CD4-positive, alpha-beta T cell treated with Interleukin-15 for 1 hour (primary cell): ENCODE measurements at places on chromosomes 1 and 21.
A peak's percentile ranks its signal among the peaks of the same experiment; 100 is the strongest.

GRCh38 chr1:224733027-224733911 is 117.2 kb downstream of the CNIH3 start:
- no peak for DNase-seq

- DNase-seq = no peak
These were observed 48.8 kb downstream of the WARS2 start for GRCh38 chr1:119091618-119092017.

- DNase-seq = no peak
These were observed 15.8 kb downstream of the SCYL3 start for GRCh38 chr1:169877800-169878491.

DNA sequence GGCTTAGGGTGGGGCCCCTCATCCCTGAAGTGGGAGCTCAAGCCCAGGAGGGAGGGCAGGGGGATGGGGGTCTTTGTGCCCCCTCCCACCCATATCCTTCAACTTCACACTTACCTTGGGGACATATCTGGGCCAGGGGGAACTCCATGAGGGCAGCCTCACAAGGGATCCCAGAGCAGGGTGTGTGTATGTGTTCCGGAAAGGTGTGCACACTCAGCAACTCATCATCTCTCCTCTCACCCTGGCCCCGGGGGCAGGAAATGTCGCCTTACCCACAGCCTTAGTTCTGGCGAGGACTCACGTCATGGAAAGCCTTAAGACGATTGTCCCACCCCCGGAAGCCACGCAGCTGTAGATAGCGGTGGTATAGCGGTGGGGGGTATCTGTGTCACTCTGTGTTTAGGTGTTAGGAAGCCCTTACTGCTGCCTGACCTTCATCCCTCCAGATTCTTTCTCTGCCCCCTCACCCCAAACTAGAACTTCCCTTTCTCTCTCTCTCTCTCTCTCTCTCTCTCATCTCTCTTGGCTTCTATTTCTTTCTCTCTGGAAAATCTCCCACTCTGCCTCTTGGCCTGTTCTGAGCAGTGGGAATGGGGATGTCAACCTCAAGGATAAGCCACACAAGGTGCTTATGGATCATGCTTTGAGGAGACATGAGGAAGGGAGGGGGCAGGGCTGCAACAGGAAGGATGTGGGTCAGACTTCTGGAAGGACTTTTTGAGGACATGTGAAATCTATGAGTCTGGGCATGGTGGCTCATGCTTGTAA is at the start of gene SH2D2A:
Gene SH2D2A, minus strand, starts transcription at position 288 of the 768 bp plus-strand sequence. Its CDS starts 140 bp downstream, at position 148.
- peak; percentile 96 for DNase-seq

GRCh38 chr1:228410671-228411070 is 4.0 kb upstream of the TRIM11 start:
- no peak for DNase-seq

- DNase-seq = peak; percentile 47
These were observed 26.9 kb upstream of the LRRC3 start for GRCh38 chr21:44428281-44428960.

DNA sequence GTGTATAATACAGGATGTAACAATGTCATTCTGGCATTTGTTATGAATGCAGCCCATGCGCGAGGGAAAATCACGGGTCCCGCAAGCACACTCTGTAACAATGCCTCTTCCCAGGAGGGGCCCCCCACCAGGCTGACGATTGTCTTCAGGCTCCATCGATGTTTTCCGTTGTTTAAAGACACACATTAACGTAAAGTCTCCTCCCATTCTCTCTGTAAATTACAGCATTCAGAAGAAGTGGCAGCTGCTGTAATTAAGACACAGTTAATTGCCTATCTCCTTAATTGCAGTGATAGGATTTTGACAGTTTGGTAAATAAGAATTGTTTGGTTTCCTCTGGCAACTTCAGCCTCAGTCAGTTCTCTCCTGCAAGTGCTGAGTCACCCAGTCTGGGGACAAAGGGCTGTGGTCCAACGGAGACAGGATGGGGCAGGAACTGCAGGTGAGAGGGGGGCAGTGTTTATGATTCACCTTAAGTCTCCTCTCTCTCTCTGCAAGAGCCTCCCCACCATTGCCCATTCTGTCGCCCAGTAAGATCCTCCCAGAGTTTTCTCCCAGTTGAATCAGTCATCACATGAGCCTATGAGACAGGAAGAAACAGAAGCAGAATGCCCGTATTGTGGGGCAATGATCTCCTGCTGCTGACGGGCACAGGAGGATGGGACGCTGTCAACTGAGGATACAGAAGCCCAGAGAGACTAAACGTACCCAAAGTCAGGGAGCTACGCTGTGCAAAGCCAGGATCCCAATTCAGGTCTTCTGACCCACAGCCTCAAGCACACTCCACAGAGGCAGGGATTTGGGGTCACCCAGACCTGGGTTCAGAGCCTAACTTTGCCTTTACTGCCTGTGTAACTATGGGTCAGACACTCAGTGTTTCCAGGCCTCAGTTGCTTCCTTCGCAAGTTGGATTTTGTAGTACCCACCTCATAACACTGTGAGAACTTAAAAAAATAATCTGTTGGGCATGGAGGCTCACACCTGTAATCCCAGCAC is 110.0 kb downstream of the ADSS2 start:
- DNase-seq = peak; percentile 41

DNA sequence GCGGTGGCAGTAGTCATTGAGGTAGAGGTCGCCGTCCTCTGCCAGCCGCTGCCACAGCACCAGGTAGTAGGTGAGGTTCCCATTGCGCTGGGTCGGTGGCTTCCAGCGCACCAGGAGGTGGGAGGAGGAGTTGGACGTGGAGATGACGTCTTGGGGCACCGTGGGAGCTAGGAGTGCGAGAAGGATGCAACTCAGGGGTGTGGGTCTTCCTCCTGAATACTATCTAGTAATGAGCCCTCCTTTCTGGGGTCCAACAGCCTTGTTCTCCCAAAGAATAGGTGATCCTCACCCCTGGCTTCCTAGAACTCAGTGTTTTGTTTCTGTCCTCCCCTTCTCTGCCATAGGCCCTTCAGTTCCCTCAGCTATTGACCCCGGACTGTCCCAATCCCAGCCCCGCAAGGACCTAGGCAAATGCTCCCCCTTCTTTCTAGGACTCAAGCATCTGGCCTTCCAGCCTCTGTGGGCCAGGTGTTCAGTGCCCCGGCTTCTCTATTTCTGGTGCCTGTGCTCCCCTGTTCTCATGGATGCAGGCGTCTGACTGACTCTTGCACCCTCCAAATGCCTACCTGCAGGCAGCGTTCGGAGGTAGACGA is 12.9 kb downstream of the INSRR start:
- DNase-seq = no peak

GRCh38 chr1:72394457-72394856 is 112.1 kb upstream of the NEGR1 start:
- DNase-seq = no peak

- no peak for DNase-seq
These were observed 397.2 kb downstream of the NEGR1 start for GRCh38 chr1:71885171-71885570.

GRCh38 chr1:171740987-171741871 is 636 bp downstream of the VAMP4 start:
- DNase-seq = peak; percentile 34

DNA sequence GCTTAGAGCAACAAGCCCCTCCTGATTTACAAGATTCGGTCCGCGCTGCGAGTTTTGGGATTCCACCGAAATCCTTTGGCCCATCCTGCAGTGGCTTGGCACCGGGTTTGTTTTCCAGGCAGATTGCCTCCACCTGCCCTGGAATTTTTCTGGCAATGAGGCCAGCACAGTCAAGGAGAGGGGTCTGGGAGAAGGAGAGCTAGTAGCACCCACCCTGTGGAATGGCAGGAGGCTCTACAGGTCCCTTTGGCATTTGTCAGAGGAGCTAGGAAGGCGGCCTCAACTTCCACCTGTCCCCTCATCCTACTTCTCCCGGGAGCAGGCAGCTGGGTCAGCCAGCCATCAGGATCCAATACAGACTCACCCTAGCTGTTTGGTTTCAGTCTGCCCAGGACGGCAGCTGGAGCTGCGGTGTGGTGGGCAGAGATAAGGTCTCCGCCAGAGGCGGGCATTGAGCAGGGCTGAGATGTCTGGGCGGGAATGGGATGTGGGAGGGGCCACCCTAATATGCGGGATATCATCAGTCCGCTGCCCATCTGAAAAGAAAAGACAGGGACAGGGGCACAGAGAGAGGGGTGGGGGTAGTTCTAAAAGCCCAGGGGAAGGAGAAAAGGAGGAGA is 37.8 kb upstream of the PRELP start:
- DNase-seq = no peak

DNA sequence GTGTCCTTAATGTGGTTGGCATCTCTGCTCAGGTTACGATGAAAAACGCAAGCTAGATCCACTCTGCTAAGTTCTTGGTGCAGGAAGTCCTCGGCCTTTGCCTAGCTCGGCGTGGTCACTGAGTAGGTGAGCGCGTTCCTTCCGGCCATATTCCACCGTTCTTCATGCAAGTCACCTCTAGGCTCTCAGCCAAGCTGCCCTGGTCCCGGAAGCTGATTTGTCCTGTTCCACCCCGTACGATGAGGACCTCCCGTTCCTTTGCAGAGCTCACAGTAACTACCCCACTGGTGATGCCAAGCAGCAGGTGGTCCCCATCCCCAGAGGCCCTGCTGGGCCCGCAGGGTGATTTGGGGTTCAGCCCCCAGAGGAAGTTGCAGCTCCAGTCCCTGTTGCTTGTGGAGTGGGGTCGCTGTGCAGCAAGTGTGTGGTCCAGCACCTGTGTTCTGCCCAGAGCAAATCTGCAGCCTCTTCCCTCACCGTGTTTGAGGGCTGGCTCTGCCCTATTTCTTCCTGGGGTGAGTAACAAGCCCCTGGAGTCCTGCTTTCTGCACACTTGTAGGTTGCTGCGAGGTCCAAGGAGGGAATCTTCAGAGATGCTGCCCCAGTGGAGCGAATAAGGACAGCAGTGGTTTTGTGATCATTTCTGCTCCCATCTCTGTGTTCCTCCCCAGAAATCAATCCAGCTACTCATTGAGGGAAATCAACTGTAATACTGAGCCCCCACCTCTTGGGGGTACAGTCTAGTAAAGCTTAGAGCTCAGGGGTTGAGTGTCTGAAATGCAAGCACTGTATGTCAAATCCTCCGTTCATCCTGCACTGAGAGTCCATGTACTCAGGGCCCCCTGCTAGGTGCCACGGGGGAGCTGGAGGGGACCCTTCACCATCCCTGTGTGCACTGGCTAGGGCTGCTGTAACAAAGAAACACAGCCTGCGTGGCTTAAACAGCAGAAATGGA is 2.3 kb downstream of the UMODL1 start:
- no peak for DNase-seq

DNA sequence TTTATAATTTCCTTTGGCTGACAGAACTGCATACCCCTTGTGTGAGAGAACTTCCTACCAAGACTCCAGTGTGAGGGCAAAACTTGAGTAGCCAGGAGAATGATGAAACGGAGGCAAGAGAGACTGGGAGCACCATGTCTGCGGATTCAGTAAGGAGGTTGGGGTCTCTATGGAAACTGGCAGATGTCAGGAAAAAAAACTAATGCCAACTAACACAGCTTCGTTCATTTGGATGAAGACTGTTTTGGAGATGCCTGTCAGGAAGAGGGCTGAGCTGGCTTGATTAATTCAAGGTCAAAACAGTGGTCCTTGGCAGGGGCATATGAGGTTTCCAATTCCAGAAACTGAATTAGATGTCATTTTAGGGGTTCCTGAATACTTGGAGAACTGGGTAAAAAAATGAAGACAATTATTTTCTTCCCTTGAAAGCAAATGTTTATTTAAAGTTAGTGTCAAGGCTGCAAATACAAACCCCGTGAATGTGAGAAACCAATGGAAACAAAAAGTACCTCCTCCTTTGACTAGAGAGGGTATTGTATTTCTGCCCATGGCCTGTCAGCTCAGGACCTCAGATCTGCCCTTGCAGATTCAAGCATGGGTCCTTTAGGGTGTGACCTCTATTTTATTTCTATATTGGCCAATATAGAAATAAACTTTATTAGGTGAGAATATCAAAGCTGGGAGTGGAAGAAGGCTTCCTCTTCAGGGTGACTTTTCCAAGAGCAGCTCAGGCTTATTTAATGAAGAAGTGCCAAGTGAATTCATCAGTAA is 110.5 kb downstream of the MAST2 start:
- DNase-seq = no peak

DNA sequence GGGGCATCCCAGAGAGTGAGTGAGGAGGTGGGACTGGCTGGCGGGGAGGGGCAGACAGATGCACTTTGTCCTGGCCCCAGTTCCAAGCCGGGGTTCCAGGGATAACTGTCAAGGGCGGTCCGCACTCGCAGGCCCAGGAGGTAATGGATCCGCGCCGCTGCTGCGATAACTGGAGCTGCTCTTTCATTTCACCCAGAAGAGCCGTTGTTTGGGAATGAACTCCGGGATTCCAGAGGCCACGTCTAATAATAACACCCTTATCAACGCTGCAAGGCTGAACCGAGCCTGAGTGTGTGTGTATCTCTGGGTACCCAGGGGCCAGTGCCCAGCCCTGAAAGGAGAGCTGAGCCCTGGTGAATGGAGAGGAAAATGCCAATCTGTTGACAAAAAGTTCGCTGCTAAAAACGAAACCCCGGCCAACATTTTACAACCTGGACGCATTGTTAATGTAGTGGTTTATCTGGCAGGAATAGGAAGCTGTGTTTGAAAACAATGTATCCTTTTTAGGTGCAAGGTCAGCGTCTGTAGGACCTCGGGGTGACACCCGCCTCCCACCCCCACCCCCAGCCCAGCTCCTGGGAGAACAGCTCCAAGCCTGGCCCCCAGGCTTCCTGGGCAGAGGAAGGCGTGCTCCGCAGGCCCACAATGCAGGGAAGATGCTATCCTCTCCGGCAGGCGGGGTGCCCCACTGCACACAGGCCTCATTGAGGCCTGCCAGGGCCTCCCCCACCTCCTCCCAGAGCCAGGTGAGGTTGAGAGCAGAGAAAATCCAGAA is 119.7 kb downstream of the PROX1 start:
- DNase-seq = no peak

- DNase-seq = peak; percentile 69
These were observed 20.4 kb downstream of the DEGS1 start for GRCh38 chr1:224203243-224204016.

DNA sequence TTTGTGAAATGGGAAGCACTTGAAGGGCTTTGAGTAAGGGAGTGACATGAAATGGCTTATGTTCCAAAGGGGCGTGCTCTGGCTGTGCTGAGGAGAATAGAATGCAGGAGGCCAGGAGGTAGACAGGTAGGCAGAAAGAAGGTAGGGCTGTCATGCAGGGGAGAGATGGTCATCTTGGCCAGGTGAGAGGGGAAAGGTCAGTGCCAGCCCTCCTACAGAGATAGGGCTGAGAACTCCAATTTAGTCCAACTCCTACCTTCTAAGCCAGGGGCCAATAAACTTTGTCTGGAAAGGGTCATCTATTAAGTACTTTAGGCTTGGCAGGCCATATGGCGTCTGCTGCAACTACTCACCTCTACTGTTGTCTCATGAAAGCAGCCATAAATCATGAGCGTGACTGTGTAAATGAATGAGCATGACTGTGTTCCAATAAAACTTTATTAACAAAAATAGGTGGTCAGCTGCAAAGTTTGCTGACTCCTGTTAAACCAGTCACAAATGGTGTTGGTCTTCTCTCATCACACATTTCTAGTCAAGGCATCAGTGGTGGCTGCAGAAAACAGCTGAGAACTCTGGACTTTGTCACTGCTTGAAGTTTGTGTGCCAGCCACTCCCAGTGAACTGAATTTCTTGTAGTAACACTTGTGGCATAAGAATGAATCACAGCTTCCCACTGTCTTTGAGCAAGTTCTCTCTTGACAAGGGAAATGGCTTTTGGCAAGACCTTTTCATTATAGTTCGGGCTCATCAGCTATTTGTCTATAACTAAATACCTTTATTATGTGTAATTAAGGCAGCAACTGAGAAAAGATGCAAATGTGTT is 32.0 kb upstream of the CD2 start:
- DNase-seq = no peak

GRCh38 chr21:37546949-37547614 is 180.5 kb downstream of the DYRK1A start:
- DNase-seq = no peak

- DNase-seq = no peak
These were observed 3.8 kb upstream of the CACYBP start for GRCh38 chr1:174995916-174996315.
